ENCODE measurements at places on chromosomes 6 and 20. TPM values are rescaled to one million over a fixed set of nuclear protein-coding genes. Genes with fewer than 3 reads are reported as not detected.
A peak's percentile ranks its signal among the peaks of the same experiment; 100 is the strongest.

The LINC00237 gene
- total RNA-seq, result not detected

The GHRH gene
- total RNA-seq, result not detected

The ELOVL5 gene
- total RNA-seq, result 29.3 TPM

The LTB gene
- 1.0 TPM for total RNA-seq

The ERVFRD-1 gene
- not detected for total RNA-seq

The WTAP gene
- 46.5 TPM for total RNA-seq

The ASXL1 gene
- 28.9 TPM for total RNA-seq

The DEFB119 gene
- total RNA-seq, result not detected

The GRM1 gene
- 6.1 TPM for total RNA-seq

- no peak for DNase-seq
Measured at GRCh38 chr6:163085426-163085825, 329.1 kb upstream of the QKI start.

GRCh38 chr20:1108437-1108920, 9.9 kb upstream of the PSMF1 start:
- DNase-seq, result peak; percentile 42

DNA sequence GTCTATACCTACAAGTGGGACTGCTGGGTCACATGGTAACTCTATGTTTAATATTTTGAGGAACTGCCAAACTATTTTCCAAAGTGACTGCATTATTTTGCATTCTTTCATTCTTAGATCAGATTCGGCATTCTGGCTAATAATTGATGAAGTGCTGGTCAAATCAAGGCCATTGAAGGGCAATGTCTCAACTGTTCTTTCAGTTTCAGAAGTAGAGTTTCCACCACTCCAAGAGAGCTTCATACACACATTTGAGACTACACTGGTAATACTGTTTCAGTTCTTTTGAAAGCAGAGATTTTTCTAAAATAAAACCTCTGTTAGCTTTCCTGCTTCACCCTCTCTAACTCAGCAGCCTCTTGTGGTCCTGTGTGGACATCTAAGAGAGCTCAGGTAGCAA, 154.5 kb downstream of the CFAP61 start:
- no peak for DNase-seq

GRCh38 chr20:46200582-46201570, 82.8 kb downstream of the CD40 start:
- no peak for DNase-seq

DNA sequence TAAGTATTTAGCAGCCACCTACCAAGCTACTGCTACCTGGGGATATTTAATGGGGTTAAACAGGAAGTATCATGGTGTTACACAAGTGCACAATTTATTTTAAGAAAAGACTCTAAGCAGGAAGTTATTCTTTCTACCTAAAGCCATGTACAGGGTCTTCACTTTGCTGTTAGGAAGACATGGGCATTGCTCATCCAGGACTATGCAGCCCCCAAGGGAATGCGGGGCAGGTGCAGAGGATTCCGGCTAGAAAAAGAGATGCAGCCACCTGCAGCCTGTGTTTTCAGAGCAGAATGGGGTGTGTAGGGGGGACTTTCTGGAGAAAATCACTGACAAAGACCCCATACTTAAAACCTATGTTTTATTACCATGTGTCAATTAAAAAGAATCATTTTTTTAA, 399.1 kb upstream of the NOX3 start:
- no peak for DNase-seq

- no peak for DNase-seq
Measured at GRCh38 chr6:9933677-9934076, 481.2 kb downstream of the TFAP2A start.

DNA sequence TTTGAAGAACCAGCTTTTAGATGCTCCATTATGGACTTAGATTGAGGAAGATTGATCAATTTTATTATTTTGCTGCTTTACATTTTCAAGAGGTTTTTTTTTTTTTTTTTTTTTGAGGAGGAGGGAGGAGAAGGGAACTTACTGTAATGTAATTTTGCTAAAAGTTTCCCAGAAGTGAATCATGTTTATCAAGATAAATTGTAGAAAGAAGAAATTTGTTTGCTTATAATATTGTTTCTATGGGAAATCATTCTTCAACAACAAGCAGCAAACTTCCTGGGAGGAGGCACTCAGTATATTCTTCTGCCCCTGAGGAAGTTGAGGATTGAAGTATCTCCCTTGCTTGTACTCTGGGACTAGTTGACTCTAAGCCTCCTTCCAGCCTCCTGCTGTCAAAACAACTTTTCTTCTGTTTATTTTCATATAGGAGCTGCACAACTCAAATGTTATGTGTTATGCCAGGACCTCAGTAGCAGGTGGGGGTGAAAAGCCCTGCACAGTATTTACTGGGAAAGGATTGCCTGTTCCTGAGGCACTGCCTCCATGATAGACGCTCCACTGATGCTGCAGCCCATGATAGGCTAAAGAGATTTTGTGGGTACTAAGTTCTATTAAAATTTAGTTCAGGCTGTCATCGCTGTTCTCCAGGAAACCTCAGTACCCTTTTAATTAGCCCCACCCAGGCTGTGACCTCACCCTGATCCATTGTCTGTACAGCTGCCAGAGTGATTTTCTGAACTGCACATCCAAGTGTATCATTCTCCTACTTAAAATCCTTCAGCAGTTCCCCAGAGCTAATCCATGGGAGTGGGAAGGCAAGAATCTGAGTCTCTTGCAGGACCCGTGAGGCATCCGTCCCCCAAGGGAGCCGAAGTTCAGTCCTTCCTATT, 51.9 kb downstream of the CARMIL1 start:
- no peak for DNase-seq

GRCh38 chr6:6004390-6004995, 2.2 kb downstream of the NRN1 start:
- DNase-seq, result no peak

DNA sequence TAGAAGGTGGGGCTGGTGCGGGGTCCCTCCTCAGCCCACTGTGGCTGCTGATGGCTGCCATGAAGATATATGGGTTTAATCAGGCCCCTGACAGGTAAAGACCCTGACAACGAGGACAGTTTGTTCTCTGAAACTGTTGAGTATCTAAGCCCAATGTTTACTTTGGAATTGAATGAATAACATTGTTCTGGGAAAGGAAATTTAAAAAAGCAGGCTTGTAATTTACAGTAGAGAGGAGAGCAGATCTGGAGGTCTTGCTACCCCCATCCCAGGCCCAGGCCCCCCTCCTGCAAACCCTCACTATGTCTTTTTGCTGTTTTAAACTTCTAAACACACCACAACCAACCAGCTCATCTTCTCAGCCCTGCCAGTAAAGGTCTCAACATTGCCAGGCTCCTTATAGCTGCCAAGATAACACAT, 171.3 kb downstream of the CDC5L start:
- no peak for DNase-seq

DNA sequence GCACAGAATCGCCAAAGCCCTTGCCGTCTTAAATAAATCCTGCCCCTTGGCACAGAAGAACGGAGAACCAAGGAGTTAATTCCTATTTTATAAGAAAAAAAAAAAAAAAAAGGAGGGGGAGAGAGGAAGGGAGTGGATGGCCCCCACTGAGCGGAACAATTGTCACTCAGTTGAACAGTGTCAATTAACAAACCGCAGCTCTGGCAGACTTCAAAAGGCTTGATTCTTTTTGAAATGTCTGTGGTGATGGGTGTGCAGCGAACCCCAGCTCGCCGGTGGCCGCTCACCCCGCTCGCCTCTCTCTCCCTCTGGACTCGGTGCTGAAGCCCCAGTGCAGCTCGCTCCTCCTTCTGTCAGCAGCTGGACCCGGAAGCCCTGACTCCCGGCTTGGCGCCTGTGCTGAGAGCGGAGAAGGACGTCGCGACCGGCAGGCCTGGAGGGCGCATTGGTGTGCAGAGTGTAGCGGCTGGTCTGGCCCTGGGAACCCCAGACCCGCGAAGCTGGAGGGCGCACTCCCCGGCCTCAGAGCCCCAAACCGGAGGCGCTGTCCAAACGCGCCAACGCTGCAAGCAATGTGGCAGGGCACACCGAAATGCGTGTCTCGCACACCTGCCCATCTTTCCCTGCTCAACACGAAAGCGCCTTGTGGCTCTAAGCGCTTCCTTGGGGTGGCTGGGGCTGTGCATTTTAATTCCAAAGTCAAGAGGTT, 3.4 kb downstream of the LINC00237 start:
- peak; percentile 35 for DNase-seq

DNA sequence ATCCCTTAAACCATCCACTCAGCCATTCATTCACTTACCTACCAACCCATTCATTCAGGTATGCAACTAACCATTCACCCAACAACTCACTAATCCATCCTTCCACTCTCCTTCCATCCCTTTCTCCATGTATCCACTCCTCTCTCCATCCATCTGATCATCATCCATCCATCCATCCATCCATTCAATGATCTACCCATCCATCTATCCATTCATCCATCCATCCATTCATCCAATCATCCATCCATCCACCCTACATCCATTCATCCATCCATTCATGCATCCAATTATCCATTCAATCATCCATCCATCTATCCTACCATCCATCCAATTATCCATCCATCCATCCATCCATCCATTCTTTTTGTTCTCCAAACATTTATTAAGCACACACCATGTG, 13.8 kb upstream of the BCAS1 start:
- DNase-seq, result no peak

GRCh38 chr6:166691746-166692145, 64.7 kb upstream of the RPS6KA2 start:
- DNase-seq, result no peak

- no peak for DNase-seq
Measured at GRCh38 chr6:105795366-105795765, 290.8 kb upstream of the PRDM1 start.

GRCh38 chr6:105501826-105502344, 99.0 kb upstream of the PREP start:
- DNase-seq, result no peak

DNA sequence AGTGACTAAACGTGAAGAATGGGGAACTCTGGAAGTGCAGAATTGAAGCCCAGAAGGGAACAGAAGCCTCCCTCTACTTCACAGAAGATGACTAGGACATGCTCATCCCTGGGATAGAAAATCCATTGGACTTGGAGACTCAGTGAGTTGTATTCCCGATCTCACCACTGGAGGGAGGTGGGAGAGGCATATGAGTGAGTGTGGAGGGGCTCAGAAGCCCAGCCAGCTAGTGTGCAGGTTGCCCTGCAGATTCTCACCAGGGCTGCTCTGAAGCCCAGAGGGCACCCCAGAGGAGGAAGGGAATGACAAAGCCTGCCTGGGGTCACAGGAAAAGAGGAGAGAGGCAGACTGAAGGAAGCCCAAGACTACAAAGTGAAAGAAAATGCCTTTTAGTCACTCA, 42.1 kb upstream of the HLA-E start:
- no peak for DNase-seq

All from heart left ventricle (tissue), 16 donors.